ENCODE measurements at places on chromosomes 7 and 10. TPM values are rescaled to one million over a fixed set of nuclear protein-coding genes. Genes with fewer than 3 reads are reported as not detected.

MICALL2 gene
- total RNA-seq, result 31.4 TPM

SPDYE8 gene
- total RNA-seq, result not detected

SEMA4G gene
- 8.0 TPM for total RNA-seq

AASS gene
- 0.08 TPM for total RNA-seq

SH2D4B gene
- 0.03 TPM for total RNA-seq

LRGUK gene
- 0.32 TPM for total RNA-seq

NUTM2A gene
- 0.14 TPM for total RNA-seq

VWA2 gene
- not detected for total RNA-seq

UCMA gene
- not detected for total RNA-seq

CCL26 gene
- 8.8 TPM for total RNA-seq

SFTPA1 gene
- total RNA-seq, result not detected

LSM5 gene
- total RNA-seq, result 105 TPM

CRTAC1 gene
- 1.4 TPM for total RNA-seq

ABCA13 gene
- 0.08 TPM for total RNA-seq

PPP1R3A gene
- total RNA-seq, result not detected

CYP2C19 gene
- total RNA-seq, result not detected

CH25H gene
- total RNA-seq, result not detected

IQUB gene
- 0.05 TPM for total RNA-seq

SYT15B gene
- 2.7 TPM for total RNA-seq

PON1 gene
- 0.94 TPM for total RNA-seq

FZD8 gene
- total RNA-seq, result 7.2 TPM

RASSF4 gene
- 1.6 TPM for total RNA-seq

CTBP2 gene
- total RNA-seq, result 103 TPM

ACTL6B gene
- total RNA-seq, result not detected

CALCR gene
- not detected for total RNA-seq

NOS3 gene
- total RNA-seq, result 0.30 TPM

TRPV5 gene
- total RNA-seq, result not detected

ZNF853 gene
- total RNA-seq, result 1.8 TPM

HECW1 gene
- 12.7 TPM for total RNA-seq

NEUROD6 gene
- total RNA-seq, result not detected

HYAL4 gene
- not detected for total RNA-seq

CDC123 gene
- total RNA-seq, result 120 TPM

CYP3A5 gene
- total RNA-seq, result 2.5 TPM

C1QL3 gene
- not detected for total RNA-seq

ARHGEF35 gene
- total RNA-seq, result 0.26 TPM

NCAPG2 gene
- total RNA-seq, result 31.9 TPM

TRIL gene
- not detected for total RNA-seq

AKR1C8 gene
- 0.42 TPM for total RNA-seq

MSS51 gene
- 0.71 TPM for total RNA-seq

CYP2W1 gene
- total RNA-seq, result not detected

Measured in A549 treated with CORT108297 at 1 μM for 4 hours (cell line).